Fibroblast of skin of back (primary cell): ENCODE measurements at places on chromosomes 11 and 22.

GRCh38 chr11:849104-849824 lies 6.6 kb downstream of the TSPAN4 start:
- DNase-seq, result no peak

DNA sequence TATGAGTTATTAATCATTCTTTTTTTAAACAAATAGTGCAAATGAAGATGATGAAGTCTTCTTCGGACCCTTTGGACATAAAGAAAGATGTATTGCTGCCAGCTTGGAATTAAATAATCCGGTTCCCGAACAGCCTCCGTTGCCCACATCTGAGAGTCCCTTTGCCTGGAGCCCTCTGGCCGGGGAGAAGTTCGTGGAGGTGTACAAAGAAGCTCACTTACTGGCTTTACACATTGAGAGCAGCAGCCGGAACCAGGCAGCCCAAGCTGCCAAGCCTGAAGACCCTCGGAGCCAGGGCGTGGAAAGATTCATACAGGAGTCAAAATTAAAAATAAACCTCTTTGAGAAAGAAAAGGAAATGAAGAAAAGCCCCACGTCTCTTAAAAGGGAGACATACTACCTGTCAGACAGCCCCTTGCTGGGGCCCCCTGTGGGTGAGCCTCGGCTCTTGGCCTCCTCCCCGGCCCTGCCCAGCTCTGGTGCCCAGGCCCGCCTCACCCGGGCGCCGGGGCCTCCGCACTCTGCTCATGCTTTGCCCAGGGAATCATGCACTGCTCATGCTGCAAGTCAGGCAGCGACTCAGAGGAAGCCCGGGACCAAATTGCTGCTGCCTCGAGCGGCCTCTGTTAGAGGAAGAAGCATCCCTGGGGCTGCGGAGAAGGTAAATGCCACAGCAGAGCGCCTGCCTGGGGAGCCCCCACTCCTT lies 11.8 kb downstream of the GTSE1 start:
- no peak for DNase-seq

- peak; percentile 52 for DNase-seq
Observed at GRCh38 chr11:74460481-74461154, 6.7 kb downstream of the KCNE3 start.

- DNase-seq, result no peak
Observed at GRCh38 chr11:17571431-17572358, 24.6 kb downstream of the OTOG start.

DNA sequence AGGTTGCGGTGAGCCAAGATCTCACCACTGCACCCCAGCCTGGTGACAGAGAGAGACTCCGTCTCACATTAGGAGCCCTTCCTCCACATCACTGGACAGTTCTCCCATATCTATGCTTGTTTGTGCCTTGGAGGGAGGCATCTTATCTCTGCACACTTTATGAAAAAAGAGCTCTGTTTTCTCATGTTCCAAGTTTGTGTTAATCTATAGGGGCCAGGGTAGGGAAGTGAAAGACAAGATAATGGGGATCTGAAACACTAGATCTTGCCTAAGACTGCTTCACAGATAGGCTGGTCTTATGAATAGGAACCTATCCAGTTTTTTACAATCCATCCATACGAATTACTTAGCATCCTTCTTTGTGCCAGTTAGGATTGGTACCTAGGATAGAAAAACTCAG lies 17.1 kb downstream of the OR6Q1 start:
- no peak for DNase-seq

GRCh38 chr11:124359566-124359965 lies 24.7 kb downstream of the OR8B2 start:
- DNase-seq, result no peak

GRCh38 chr11:5230266-5230665 lies 3.4 kb upstream of the HBB start:
- DNase-seq, result no peak

DNA sequence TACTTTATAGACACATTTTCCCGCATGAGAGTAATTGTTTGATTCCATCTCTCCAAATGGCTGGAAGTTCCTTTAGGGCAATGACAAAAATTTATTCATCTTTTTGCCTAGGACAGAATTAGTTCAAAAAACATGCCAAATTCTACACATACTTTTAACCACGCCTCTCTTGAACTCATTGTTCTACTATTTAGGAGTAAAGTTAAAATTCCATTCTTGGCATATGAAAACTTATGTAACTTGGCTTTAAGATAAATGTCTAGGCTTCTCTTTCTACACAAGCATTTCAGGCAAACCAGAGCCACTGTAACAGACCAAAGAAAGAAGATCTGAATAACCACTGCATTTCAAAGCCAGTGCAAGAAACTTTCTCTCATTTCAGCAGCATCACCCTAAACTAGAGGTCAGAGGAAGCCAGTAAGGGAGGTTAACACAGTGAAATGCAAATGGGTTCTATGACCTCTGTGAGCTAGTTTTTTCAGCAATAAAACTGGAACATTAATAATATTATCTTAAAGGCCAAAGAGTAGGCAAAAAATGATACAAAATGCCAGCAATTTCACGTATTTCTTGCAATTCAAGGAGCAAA lies 73.0 kb downstream of the RSF1 start:
- DNase-seq, result peak; percentile 61

- peak; percentile 56 for DNase-seq
Observed at GRCh38 chr11:86804951-86805350, 4.6 kb downstream of the PRSS23 start.

GRCh38 chr11:92211576-92212167 lies 12.9 kb upstream of the FAT3 start:
- peak; percentile 35 for DNase-seq

DNA sequence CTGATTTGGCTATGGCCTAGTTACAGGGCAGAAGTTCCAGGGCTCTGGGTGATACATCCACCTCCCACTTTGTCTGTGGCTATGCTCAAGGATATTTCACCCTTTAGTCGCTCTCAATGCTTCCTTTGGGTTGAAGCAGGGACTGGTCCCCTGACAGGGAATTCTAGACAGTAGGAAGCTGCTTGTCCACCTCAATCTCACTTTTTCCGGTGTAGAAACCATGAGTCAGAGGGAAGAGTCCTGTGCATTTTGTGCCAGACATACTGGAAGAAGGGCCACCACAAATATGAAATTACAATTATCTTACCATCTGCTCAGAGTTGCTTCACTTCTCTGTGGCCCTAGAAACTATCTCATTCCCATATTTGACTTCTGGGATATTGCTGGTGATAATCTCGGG lies 413.7 kb upstream of the FAT3 start:
- DNase-seq, result peak; percentile 48

GRCh38 chr11:472816-473215 lies 22.7 kb downstream of the PTDSS2 start:
- DNase-seq, result no peak

- peak; percentile 17 for DNase-seq
Observed at GRCh38 chr22:28710107-28710506, 30.5 kb upstream of the TTC28 start.

DNA sequence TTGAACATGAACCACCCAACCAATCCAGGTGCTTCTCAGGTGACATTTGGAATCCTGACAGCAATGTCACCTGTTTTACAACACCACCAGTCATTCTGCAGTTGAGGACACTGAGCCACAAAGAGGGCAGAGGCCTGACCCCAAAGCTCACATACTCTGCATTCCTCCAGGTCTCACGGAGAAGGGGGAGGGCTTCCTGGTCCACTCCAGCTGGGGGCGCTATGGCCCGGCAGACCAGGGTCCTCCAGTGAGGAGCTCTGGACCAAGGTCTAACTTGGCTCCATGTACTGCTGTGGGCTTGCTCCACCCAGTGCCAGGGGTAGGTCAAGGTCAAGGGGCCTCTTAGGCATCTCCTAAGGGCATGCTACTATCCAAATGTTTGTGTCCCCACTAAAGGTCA lies 1.5 kb upstream of the PNPLA3 start:
- DNase-seq, result no peak

GRCh38 chr11:69156235-69156639 lies 502 bp downstream of the SMIM38 start:
- no peak for DNase-seq

- peak; percentile 88 for DNase-seq
Observed at GRCh38 chr22:30312053-30312452, 14.7 kb downstream of the TBC1D10A start.

DNA sequence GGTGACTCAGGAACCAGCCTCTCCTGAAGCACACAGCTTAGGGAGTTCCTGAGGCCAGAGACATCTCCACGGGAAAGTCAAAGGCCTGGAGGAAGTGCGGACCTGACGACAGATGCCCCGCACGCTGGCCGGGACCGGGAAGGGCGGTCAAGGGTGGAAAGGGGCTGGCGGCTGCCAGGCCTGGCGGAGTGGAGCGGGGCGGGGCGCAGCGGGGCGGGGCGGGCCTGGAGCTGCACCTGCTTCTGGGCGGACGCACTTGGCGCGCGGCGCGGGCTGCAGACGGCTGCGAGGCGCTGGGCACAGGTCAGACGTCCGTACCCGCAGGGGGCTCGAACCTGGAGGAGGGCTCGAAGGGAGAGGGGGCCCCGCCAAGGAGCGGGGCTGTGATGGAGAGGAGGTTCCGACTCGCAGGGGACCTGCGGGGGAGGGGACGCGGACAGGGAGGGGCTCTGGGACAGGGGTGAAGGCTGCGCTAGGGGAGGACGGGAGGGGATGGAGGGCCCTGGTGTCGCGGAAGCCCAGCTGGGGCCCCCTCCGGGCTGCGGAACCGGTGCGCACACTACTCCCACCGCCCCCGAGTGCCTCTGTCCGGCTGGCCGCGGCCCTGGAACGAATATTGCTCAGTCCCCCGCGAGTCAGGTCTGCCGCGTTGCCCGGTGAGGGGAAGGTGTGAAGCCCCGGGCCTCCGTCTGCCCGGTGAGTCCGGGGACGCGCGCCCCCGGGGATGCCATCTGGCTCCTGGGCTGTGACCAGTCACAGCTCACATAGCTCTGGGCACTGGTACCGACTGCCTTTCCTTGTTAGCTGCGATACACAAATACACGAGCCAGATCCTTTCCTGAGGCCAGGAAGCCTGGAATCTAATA lies at the start of gene TMEM45B:
Gene TMEM45B, plus strand, starts transcription at position 253 of the 866 bp plus-strand sequence. CDS start 36,635 bp downstream, outside the sequence.
- DNase-seq, result no peak

DNA sequence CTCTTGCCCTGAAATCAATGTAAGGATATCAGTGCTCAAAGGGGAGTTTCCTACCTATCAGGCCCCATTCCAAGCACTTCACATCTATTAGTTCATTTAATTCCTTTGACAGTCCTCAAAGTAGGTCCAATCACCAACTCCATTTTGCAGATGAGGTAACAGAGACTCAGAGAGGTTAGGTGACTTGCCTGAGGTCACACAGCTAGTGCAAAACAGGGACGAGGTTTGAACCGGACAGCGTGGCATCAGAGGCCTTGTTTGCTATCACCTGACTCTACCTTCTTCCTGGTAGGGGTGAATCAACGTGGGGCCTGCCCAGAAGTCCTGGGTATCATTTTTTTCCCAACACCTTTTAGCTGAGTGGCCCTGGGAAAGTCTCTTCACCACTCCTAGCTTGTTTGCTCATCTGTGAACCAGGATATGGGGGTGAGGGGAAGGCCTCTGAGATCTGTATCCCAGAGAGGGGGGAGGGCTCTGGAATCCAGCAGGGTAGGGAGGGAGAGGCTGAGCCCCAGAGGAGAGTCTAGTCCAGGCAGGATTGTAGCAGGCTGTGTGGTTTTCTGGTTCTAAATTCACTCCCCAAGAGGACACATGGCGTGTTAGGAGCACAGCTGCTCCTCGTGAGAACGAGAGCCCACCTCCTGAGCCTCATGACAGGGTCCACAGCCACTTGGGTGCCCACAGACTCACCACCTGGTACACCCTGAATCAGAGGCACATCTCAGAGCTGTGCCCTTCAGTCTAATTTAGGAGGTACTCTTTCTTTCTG lies 174.7 kb downstream of the MN1 start:
- peak; percentile 34 for DNase-seq

GRCh38 chr11:61331651-61332050 lies 1.3 kb downstream of the DDB1 start:
- no peak for DNase-seq

GRCh38 chr11:112731538-112731937 lies 229.7 kb upstream of the NCAM1 start:
- DNase-seq, result no peak

GRCh38 chr11:11122749-11123148 lies 230.3 kb downstream of the CSNK2A3 start:
- no peak for DNase-seq

DNA sequence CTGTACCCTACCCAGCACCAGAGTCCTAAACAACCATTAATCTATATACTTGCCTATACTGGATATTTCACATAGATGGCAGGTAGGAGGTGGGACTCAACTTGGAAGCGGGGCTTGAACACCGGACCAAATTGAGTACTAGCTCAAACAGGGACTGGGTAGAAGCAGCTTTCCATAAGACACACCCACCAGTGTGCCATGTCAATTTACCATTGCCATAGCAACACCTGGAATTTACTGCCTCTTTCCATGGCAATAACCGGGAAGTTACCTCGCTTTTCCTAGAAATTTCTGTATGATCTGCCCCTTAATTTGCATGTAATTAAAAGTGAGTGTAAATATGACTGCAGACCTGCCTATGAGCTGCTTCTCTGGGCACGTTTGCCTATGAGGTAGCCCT lies 38.6 kb upstream of the CUL5 start:
- no peak for DNase-seq

- no peak for DNase-seq
Observed at GRCh38 chr11:33618956-33619355, 81.7 kb downstream of the C11orf91 start.

DNA sequence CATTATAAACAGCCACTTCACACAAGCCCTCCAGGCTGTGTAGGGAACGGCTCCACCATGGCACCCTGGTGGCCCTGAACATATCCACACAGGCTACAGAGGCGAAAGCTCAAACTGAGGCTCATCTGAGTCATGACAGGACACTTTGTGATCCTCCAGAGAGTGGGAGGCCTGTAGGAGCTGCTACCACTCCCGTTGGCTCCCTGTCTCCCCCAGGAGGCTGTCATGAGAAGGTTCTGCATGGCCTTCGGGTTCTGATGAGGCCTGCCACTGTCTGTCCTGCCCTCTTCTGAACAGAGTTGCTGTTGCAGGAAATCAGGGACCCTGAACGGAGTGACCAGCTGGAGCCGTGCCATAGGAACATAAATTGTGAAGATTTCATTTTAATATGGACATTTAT lies 23.8 kb upstream of the ALDH3B2 start:
- DNase-seq, result peak; percentile 12

DNA sequence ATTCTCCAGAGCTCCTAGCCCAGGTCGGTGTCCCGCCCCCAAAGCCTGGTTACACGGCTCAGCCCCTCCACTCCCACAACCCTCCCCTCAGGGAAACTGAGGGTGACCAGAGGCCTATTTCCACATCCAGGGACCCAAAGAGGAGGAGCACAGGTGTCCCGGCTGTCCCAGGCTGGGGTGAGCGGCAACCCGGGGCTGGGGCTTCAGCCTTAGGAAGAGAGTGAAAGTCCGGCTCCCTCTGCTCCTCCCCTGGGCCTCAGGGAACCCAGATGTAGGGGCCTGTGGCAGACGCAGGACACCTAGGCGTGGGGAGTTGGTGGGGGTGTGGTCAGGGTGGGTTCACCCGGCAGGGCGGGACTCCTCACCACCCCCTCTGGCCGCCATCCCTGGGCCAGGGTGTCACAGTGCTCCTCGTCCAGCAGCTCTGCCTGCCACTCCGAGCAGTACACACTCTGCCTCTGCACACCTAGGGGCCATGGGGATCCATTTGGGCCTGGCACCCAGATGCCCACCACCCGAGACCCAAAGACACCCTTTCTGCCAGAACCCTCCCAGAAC lies 63.1 kb downstream of the ARFGAP3 start:
- DNase-seq, result no peak
